ENCODE measurements at places on chromosomes 16 and 17. TPM values are rescaled to one million over a fixed set of nuclear protein-coding genes. Genes with fewer than 3 reads are reported as not detected.

The TMEM220 gene
- 0.96 TPM for total RNA-seq

The PRSS53 gene
- total RNA-seq, result 4.4 TPM

The IL17C gene
- not detected for total RNA-seq

The OTOP2 gene
- total RNA-seq, result not detected

DNA sequence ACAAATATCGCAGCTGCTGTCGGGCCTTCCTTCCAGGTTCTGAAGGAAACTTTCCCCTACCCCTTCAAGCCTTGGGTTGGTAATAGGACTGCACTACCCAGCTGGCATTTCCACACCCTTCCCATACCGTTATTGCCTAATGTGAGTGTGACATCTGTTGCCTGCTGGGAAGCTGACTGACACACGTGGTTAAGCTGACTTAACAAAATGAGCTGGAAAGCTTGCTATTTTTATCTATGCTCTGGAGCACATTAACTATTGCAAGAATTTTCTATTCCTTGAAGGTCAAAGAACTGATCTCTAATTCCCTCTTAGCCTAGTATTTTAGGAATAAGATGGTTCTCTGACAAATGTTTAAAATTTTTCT is 79.5 kb downstream of the PMP22 start:
- H3K27me3 ChIP-seq, result peaks cover 10% of the 10 kb centered on the region
- peak; percentile 82 for DNase-seq
- peaks cover 10% of the 10 kb centered on the region for H3K4me1 ChIP-seq
- no peak overlapping the region for H3K27ac ChIP-seq
- H3K4me3 ChIP-seq, result no peak overlapping the region

DNA sequence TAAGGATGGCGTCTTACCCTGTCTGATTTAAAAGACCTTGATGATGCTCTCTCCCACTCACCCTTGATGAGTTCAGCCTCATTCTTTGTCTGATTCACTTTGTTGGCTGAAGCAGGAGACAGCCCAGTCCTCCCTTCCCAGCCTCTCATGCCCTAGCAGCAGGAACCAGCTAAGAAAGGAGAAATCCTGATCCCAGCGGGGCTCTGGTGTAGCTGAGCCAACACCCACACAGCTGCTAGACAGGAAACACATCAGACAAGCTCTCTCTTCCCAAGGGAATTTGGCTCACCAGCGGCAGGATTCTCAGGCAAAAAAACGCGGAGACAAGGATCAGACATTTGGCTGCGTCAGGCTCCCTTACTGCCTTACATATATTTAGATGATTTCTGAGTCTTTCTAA is 211.5 kb downstream of the CDH11 start:
- H3K4me1 ChIP-seq, result no peaks in the 10 kb centered on the region
- no peaks in the 10 kb centered on the region for H3K36me3 ChIP-seq
- peak; percentile 69 for DNase-seq
- no peak overlapping the region for H3K27ac ChIP-seq
- no peak overlapping the region for H3K4me3 ChIP-seq
- no peaks in the 10 kb centered on the region for H3K27me3 ChIP-seq

DNA sequence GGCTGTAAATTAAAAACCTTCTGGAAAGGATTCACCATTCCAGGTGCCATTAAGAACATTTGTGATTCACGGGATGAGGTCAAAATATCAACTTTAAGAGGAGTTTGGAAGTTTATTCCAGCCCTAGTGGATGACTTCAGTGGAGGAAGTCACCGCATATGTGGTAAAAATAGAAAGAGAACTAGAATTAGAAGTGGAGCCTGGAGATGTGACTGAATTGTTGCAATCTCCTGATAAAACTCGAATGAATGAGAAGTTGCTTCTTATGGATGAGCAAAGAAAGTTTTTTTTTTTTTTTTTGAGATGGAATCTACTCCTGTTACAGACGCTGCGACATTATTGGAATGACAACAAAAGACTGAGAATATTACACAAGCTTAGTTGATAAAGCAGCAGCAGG is 26.7 kb downstream of the CCL4 start:
- H3K4me3 ChIP-seq, result no peak overlapping the region
- no peak for DNase-seq
- H3K4me1 ChIP-seq, result no peaks in the 10 kb centered on the region
- no peaks in the 10 kb centered on the region for H3K36me3 ChIP-seq
- H3K27me3 ChIP-seq, result peaks cover 73% of the 10 kb centered on the region

GRCh38 chr17:70089513-70090148 is 14.6 kb downstream of the KCNJ16 start:
- no peaks in the 10 kb centered on the region for H3K4me1 ChIP-seq
- no peak overlapping the region for H3K27ac ChIP-seq
- H3K36me3 ChIP-seq, result no peaks in the 10 kb centered on the region
- no peaks in the 10 kb centered on the region for H3K27me3 ChIP-seq

- peak overlapping the region; percentile 63 for H3K4me3 ChIP-seq
- H3K27me3 ChIP-seq, result peaks cover 40% of the 10 kb centered on the region
- H3K36me3 ChIP-seq, result peaks cover 10% of the 10 kb centered on the region
- peak; percentile 70 for DNase-seq
- H3K27ac ChIP-seq, result peak overlapping the region; percentile 33
- H3K4me1 ChIP-seq, result peaks cover 15% of the 10 kb centered on the region
Measured at GRCh38 chr17:79800325-79801155, 3.7 kb upstream of the CBX8 start.

DNA sequence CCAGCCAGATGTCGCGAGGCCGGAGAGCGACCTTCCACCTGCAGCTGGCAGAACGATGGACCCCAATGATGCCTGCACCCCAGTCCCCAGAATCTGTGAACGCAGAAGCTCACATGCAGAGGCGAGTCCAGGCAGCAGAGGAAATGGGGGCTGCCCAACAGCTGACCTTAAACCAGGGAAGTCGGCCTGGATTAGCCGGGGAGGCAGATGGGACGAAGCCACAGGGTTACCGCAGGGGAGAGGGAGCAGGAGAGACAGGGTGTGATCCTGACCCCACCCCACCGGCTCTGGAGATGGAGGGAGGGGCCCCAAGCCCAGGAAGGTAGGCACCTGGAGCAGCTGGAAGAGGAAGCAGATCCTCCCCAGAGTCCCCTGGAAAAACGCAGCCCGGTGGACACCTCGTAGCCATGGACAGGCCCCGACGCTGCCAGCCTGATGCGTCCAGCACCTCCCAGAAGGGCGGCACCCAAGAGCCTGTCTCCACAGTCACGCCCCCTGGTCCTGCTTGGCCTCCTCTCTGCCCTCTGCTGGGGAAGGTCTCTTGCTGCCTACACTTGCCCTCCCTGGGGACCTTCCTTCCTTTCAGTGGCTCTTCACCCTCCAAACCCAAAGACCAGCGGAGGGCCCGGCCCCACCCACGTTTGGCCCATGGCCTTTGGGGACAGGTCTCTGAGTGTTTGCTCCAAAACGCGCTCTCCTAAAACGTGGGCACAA is 37.3 kb downstream of the PIEZO1 start:
- peak; percentile 30 for DNase-seq
- peaks cover 17% of the 10 kb centered on the region for H3K36me3 ChIP-seq
- H3K4me3 ChIP-seq, result no peak overlapping the region
- H3K27ac ChIP-seq, result peak overlapping the region; percentile 19

- H3K27me3 ChIP-seq, result no peaks in the 10 kb centered on the region
- no peak overlapping the region for H3K27ac ChIP-seq
- H3K4me1 ChIP-seq, result no peaks in the 10 kb centered on the region
- DNase-seq, result no peak
- H3K4me3 ChIP-seq, result no peak overlapping the region
- no peaks in the 10 kb centered on the region for H3K36me3 ChIP-seq
Measured at GRCh38 chr17:33401249-33401648, 108.2 kb upstream of the ASIC2 start.

- no peaks in the 10 kb centered on the region for H3K36me3 ChIP-seq
- no peaks in the 10 kb centered on the region for H3K4me1 ChIP-seq
- H3K27me3 ChIP-seq, result no peaks in the 10 kb centered on the region
- no peak overlapping the region for H3K27ac ChIP-seq
Measured at GRCh38 chr16:78200623-78201096, 101.2 kb downstream of the WWOX start.

Measured in MCF 10A (cell line).